ENCODE measurements at places on chromosomes 1 and 21. TPM values are rescaled to one million over a fixed set of nuclear protein-coding genes. Genes with fewer than 3 reads are reported as not detected.

Gene CLCA1
- not detected for total RNA-seq

Gene OR2L3
- total RNA-seq = not detected

Gene MAPKAPK2
- total RNA-seq = 64.6 TPM

Gene CITED4
- 2.1 TPM for total RNA-seq

Gene PCP4L1
- total RNA-seq = 0.86 TPM

Gene KRTAP22-2
- total RNA-seq = not detected

Gene AADACL4
- total RNA-seq = not detected

Gene RPTN
- total RNA-seq = not detected

Gene SIK1
- total RNA-seq = 8.1 TPM

Gene RORC
- total RNA-seq = 39.5 TPM

Gene FLG2
- not detected for total RNA-seq
